CD4-positive, alpha-beta T cell treated with Interleukin-6 for 4 hours (primary cell): ENCODE measurements at places on chromosomes 4 and X.
A peak's percentile ranks its signal among the peaks of the same experiment; 100 is the strongest.

DNA sequence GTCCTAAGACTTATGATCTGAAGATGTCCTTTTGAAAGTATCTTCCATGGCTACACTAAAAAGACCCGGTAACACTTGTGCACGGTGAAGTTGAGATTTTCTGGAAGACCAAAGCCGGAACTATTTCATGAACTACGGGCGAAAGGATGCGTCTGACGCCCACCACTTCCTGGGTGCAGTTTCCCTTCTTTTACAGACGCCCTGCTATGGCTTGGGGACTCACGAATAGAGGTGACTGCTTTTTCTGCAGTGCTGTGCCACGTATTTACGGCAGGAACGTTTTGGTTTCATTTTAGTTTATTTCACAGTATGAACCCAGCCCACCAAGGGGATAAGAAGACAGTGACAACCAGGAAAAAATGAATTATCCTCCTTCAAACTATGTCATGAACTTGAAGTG is 180.4 kb downstream of the AFAP1 start:
- peak; percentile 75 for DNase-seq

DNA sequence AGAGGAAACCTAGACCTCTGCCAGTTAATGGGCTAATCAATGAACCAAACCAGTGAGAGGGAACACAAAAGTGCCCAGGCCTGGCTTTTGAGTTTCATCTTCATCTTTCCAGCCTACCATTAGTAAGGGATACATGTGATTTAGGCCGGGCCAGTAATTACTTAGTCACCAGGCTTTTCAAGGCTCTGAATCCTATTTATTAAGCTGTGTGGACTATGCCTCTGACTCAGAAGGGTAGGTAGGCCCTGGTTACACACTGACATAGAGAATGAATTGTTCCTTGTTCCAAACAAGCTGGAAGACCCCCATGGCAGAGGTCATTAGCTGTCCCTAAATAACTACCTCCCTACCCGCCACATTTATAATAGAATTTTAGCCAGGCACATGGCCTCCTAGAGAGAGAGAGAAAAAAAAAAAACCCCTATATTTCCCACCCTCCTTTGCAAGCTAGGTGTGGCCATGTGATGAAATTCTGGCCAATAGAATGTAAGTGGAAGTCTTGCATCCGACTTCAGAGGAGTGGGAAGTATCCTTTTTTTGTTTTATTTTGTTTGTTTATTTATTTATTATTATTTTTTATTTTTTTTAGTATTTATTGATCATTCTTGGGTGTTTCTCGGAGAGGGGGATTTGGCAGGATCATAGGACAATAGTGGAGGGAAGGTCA is 112.3 kb upstream of the BCOR start:
- no peak for DNase-seq

- peak; percentile 57 for DNase-seq
These were observed 755 bp downstream of the KLHL8 start for GRCh38 chr4:87219632-87220093.

DNA sequence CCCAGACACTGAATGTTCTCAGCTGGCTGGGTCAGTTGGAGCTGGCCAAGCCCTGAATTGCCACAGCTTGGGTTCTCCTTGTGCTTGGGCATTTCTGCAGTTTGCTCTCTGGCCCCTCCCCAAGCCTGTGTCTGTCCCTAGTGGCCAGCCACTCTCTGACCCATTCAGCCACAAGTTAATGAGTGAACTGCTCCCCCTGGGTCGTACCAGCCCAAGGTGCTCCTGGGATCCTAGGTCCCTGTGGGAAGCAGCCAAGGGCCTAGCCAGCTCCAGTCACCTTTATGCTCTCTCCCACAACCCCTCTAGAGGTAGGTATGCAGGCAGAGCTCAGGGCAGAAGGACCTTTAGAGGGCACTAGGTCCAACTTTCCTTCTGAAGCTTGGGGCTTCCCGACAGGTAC is 51.5 kb downstream of the STARD8 start:
- DNase-seq = no peak

DNA sequence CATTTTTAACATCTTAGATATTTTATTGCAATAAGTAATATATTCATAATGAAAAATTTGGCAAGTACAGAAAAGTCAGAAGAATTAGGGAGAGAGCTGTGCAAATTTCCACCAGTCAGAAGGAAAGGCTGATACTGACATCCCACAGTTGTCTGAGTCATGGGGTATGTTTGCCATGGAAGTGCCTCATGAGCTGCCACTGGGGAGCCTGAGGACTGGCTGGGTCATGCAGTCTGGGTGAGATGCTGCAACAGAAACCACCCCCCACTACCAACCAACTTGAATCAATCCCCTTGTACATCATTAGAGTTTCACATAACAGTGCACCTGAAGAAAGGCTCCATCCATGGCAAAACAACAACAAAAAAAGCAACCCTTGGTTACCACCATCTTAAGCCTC is 45.2 kb upstream of the ENPP6 start:
- DNase-seq = no peak

- DNase-seq = no peak
These were observed 9.3 kb downstream of the NKX1-1 start for GRCh38 chr4:1396806-1397455.

GRCh38 chrX:14729058-14729457 is 143.8 kb downstream of the FANCB start:
- DNase-seq = no peak

DNA sequence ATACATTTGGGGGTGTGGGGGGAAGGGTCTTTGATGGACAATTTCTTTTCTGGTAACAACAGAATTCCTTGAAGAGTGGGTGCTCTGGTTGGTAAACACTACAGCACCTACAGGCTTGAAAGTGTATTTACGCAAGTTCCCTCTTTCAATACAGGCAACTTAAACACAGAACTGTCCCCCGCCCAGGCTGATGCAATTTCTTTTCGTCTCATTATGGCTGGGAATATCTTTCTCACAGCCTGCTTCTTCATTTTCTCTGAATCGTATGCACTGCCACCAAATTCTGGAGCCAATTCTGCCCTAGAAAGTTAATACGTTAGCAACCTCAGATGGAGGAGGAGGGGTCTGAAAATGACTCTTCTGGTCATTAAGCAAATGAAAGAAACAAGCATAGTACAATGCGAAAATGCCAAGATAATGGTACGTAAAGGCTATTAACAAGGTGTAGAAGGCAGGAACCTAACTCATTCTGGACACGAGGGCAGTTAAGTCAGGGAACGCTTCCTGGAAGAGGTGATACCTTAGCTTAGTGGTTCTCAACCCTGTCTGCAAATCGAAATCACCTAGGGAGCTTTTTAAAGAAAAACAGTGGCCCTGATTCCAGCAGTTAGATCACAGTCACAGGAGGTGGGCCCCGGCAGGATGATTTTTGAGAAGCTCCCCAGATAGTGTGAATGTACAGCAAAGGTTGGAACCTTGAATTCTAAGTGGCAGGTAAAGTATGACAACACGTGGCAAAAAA is 1.0 kb downstream of the AGA start:
- DNase-seq = peak; percentile 14

GRCh38 chrX:44698357-44698756 is 145.5 kb upstream of the DUSP21 start:
- DNase-seq = no peak

GRCh38 chr4:52299120-52299519 is 248.0 kb downstream of the SPATA18 start:
- no peak for DNase-seq

DNA sequence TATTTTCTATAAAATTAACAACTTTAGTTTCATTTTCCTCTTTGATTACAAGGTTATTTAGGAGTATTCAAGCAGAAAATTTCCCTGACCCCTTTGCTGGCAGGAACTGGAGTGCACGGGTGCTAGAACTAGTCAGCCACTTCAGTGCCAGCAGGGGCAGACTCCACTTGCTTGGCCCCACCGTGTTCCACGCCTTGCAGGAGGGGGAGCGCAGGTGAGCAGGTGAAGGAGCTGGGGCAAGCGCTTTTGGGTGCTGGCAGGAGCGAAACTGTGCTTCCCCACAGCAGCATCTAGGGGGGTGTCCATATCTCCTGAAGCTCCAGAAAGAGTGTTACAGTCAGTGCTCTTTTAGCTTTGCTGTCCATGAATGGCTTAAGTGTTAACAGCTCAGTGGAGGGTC is 45.5 kb downstream of the MID2 start:
- DNase-seq = no peak

- no peak for DNase-seq
These were observed 1.1 kb downstream of the AVPR2 start for GRCh38 chrX:153905481-153906095.

- no peak for DNase-seq
These were observed 443.4 kb downstream of the TECRL start for GRCh38 chr4:63965875-63966274.

- no peak for DNase-seq
These were observed 171.8 kb upstream of the PACRGL start for GRCh38 chr4:20528508-20528907.

DNA sequence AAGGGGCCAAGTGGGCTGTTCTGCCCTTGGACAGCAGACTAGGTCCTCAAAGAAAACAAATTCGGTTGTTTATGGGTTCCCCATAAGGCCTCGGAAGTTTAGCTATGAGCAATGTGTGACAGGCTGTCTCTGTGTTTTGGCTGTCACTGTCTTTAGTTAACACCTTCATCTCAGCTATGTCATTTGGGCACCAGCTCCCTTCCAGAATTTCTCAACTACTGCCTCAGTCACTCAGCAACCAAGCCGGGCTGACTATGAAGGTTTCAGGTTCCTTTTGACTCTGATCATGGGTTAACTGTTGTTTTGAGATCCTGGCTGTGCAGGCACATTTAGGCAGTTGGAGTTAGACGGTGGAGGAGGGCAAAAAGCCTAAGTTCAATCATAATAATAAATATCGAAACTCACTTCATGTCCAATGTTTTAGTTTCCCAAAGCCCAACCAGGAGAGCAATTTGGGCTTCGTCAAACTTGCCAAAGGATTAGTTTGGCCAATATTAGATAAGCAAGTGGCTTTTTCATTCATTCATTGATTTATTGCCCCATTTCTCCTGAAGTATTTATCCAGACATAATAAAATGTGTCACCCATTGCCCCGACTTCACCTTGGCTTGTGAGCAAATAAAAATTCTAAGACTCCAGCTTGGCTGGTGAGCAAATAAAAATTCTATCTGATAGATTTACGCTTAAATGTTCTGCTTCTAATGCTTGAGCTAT is 9.1 kb upstream of the PAGE1 start:
- no peak for DNase-seq

DNA sequence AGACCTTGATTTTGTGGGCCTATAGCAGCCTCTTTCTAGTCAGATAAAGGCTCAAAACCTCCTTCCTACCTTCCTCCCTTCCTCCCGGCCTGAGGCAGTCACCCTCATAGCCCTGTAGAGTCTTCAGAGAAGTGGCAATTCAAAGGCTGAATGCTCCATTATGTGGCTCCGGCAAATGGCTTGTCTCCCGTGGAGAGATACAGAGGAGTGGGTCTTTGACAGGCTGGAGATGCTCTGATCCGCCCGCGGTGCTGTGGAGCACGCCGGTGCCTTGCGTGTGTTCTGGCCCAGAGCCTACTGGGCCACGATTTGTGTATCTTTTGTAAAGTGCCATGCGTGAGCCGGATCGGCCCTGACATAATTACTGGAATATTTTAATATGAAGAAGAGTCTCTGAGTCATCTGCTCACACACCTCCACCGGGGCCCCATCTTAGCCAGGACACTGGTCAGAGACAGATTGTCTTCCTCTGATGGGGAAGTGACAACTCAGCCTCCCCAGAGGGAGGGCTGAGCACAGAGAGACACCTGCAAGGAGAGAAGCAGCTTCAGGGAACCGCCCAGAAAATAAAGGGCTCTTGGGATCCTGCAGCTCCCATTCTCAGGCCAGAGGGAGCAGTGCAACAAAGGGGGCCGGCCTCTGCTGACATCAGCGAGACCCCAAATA is 88.7 kb downstream of the DCTD start:
- DNase-seq = no peak

- no peak for DNase-seq
These were observed 113.1 kb downstream of the QDPR start for GRCh38 chr4:17398805-17399204.

DNA sequence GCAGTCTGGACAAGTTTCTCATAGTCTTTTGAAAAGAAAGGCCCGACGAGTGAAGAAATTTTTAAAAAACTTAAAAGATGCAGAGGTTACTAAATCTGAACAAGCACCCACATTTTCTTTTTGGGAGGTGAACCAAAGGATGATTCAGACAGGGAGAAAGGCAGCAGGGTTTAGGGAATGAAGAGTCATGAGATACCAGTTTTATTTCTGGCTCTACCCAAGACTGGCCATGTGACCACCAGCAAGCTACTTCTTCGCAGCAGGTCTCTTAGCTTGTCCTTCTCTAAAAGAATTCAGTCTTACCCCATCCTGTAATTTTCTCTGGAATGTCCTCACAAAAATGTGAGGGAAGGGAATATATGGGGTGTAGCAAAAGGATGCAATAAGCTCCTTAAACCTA is 37.6 kb downstream of the AMOT start:
- DNase-seq = no peak

GRCh38 chr4:124183926-124184325 is 528.6 kb downstream of the ANKRD50 start:
- DNase-seq = no peak

DNA sequence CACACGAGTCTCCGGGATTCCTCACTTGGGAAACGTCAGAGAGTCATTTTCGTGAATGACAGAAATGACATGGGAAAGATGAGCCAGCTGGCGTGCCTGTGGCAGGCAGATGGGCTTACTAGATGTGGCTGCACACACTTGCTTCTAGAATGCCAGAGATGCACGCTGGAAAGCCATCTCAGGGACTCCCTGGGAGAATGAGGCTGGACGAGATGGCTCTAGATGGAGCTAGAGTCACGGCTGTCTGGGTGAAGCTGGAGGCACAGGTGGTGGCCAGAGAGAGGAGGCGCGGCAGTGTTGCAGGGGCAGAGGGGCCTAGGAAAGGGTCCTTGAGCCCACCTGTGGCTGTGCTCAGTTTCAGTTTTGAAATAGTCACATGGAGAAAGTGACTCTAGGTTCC is 26.0 kb downstream of the TKTL1 start:
- peak; percentile 46 for DNase-seq

DNA sequence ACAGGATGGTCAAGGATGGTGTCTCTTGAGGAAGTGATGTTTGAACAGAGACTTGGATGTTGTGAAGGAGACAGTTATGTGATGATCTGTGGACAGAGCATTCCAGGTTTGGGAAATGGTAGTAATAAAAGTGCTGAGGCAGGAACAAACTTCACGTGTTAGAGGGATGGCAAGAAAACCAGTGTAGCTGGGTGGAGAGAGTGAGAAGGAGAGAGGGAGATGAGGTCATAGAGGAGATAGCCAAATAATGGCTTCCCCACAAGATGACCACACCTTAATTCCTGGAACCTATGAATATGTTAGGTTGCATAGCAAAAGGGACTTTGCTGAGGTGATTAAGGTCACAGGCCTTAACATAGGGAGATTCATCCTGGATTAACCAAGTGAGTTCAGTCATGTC is 75.6 kb upstream of the GPR50 start:
- DNase-seq = no peak
